ENCODE measurements at places on chromosomes 4 and X. TPM values are rescaled to one million over a fixed set of nuclear protein-coding genes. Genes with fewer than 3 reads are reported as not detected.
A peak's percentile ranks its signal among the peaks of the same experiment; 100 is the strongest.

DNA sequence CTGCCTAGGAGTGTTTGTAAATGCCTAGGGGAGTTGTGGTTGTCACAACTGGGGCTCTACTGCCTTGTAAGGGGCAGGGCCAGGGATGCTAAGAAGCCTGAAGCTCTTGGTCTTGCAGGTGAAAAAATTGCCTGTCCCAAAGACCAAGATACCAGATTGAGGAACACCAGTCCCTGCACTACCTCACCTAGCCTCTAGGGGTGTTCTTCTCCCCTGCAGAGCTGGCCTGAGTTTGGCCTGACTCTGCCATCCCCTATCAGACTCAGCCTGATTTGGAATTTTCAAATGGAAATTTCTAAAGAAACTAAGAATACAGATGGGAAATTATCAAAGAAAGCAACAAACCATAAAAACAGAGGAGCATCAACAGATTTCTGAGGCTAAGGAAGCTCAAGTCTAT is 90.4 kb downstream of the ZC4H2 start:
- peak; percentile 11 for DNase-seq

DNA sequence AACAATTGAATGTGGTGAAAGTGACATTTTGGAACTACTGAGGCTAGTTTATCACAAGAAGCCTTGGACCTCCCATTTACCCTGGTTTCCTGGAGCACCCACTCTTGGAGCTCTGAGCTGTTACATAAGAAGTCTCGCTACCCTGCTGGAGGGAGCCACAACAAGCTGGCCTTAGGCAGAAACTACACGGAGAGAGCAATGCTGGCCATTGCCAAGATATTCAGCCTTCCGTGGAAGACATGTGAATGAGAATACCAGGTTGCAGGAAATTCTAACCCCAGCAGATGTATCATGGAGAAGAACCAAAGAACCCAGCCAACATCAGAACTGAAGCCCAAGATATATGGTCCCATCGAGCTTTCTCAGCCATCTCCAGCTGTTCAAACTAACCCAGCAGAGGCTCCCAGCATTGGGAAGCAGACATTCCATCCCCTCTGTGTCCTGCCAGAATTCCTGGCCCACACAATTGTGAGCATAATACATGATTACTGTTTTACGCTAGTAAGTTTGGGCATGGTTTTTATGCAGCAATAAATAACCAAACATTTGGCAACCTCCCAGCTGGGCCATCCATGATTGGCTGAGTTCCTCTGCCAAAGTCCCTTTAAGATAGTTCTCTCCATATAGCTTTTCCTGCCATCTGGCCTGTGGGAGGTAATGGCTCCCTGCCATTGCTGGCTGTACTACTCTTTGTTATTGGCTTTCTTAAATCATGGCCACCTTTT is 17.9 kb upstream of the PDE5A start:
- DNase-seq: peak; percentile 25

DNA sequence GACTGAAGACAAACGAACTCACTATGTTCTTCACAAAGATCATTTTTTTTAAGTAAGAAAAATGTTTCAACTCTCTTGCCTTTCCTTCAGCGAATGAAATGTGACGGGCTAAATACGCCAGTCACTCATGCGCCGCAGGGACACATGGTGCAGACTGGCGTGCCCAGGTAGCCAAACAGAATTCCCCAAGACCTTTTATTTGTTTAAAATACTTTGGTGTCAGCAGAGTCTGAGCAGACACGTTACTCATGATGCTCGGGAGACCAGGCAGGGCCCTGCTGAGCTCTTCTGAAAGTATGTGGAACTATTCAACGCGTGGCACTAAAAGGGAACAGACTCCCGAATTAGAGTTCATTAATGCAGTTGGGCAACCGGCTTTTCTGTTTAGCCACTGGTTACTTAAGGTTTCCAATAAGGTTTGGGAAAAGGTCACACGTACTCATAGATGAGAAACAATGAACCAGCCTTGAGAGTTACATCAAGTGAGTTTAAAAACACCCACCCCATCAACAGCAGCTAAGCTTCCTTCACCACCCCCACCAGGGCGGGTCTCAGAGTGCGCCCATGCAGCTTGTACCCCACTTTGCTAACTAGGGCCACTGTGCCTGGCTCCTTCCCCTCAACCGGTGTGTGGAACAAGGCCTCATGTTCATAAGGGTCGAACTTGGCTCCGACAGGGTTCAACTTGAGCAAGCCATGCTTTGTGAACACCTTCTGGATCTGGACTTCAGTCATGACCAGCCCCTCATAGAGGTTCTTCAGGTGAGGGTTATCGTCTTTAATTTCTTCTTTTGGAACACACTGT is 7.3 kb downstream of the GRPEL1 start:
- no peak for DNase-seq

DNA sequence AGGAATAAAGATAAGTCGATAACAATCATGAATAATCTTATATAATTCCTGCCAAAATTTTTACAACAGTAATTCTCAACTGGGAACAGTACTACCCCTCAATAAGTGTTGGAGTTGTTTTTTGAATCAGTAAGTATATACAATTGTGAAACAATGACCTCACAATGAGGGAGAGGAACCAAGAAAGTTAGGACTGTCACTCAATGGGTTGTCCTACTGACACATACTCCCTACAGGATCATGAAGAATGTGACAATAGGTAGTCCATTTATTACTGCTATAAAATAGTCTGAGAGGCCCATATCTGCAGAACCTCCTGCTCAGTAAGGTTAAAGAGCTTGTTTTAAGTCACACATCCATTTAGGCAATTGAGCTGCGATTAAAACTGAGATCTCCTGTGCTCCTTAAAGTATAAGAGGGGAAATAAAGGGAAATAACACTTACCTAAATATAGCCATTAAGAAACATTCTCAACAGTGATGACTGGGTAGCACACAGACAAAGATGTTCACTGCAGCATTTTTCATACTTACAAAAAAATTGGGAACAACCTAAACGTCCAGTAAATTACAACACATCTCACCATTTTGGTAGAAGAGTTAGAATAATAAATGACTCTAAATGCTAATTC is 26.2 kb downstream of the FBXW7 start:
- no peak for DNase-seq

Gene MMGT1
- total RNA-seq: 21.3 TPM

Gene ADH7
- not detected for total RNA-seq
